ENCODE measurements at places on chromosomes 5 and 9. TPM values are rescaled to one million over a fixed set of nuclear protein-coding genes. Genes with fewer than 3 reads are reported as not detected.

Gene CARTPT
- not detected for total RNA-seq

- no peak for DNase-seq
Observed at GRCh38 chr5:158709279-158709678, 390.4 kb downstream of the EBF1 start.

GRCh38 chr5:29769474-29769873 is 1424.0 kb upstream of the CDH6 start:
- no peak for DNase-seq

DNA sequence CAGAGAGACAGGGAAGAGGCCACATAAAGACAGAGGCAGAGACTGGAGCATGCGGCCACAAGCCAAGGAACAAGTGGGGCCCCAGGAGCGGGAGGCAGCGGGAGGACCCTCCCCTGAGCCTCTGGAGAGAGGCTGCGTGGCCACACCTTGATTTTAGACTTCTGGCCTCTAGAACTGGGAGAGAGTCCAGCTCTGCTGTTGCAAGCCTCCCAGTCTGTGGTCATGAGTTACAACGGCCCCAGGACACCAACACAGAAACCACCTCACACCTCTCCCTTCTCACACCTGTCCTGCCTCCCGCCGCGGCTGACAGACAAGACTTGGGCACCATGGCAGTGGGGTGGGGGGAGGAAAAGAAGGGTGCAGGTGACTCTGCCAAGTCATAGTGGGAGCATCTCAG is 2.2 kb downstream of the INPP5E start:
- no peak for DNase-seq

Gene IFNE
- not detected for total RNA-seq

- DNase-seq = no peak
Observed at GRCh38 chr5:122112063-122112462, 17.3 kb upstream of the ZNF474 start.

GRCh38 chr9:37454238-37454637 is 11.0 kb downstream of the ZBTB5 start:
- no peak for DNase-seq

Gene SPAG8
- 0.21 TPM for total RNA-seq

Gene KIF27
- total RNA-seq = 2.7 TPM

DNA sequence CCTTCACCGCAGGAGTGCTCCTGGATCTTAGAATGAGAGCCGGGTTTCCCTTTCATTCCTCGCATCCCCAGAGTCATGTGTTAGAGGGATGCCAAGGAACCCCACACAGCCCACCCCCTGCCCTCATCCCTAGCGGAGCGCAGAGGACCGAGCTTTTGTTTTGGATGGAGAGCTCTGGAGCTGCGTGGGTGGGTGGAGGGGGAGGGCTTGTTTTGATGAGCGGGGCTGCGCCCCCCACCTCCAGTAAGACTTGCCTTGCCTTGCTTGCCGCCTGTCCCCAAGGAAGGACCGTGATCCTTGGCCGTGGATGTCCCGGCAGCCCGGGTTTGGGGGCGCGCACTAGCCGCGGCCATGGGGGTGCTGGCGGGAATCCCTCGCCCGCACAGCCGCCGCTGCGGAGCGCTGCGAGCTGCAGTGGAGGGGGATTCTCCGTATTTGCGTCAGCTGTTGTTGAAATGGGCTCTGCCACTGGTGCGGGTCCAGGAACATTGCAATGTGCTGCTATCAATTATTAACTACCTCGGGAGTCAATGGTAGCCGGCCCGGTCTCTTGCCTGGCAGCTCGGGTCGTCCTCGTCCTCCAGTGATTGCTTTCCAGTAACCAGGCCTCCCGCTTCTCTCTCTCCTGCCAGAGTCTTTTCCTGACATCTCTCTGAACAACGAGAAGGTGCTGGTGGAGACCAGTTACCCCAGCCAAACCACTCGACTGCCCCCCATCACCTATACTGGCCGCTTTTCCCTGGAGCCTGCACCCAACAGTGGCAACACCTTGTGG is 1.0 kb downstream of the EGR1 start:
- DNase-seq = peak; percentile 74

GRCh38 chr5:132704875-132705274 is 31.1 kb downstream of the IL4 start:
- no peak for DNase-seq

GRCh38 chr9:78552802-78553201 is 255.9 kb downstream of the PSAT1 start:
- no peak for DNase-seq

DNA sequence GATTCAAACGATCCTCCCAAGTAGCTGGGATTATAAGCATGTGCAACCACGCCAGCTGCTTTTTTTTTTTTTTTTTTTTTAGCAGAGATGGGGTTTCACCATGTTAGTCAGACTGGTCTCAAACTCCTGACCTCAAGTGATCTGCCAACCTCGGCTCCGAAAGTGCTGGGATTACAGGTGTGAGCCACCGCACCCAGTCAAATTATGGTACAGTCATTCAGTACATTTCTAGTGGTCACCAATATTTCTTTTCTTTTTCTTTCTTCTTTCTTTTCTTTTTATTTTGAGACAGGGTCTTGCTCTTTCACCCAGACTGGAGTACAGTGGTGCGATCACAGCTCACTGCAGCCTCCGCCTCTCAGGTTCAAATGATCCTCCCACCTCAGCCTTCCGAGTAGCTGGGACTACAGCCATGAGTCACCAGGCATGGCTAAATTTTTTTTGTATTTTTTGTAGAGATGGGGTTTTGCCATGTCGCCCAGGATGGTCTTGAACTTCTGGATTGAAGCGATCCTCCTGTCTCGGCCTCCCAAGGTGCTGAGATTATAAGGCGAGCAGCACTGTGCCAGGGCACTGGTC is 25.4 kb upstream of the DCP2 start:
- no peak for DNase-seq

Gene IQGAP2
- total RNA-seq = 37.3 TPM

GRCh38 chr5:133267601-133268000 is 215.8 kb downstream of the HSPA4 start:
- no peak for DNase-seq

- no peak for DNase-seq
Observed at GRCh38 chr9:68832861-68833518, 128.0 kb downstream of the PIP5K1B start.

Gene SYNPO
- not detected for total RNA-seq

- no peak for DNase-seq
Observed at GRCh38 chr9:121220996-121221663, 19.5 kb upstream of the RAB14 start.

- no peak for DNase-seq
Observed at GRCh38 chr5:177973066-177973635, 22.9 kb downstream of the PROP1 start.

GRCh38 chr9:72997387-72997995 is 44.6 kb upstream of the ALDH1A1 start:
- DNase-seq = no peak

Gene AQP3
- 3.2 TPM for total RNA-seq

- DNase-seq = no peak
Observed at GRCh38 chr9:132908635-132909034, 29.9 kb downstream of the SPACA9 start.

DNA sequence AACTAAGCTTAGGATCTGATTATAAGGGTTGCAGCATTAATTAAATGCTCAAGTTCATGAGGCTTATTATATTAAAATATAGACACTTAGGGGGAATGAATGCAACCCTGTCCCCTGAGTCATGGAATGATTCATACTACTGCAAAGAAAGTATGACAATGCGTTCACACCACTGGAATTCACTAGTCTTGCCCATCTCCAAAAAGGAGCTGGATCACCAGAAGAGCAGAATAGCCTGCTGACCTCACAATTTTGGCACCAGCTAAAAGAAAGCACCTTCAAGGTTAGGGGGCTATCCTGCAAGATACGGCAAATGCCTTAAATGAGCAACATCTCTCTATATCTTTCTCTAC is 32.0 kb upstream of the TMED7 start:
- DNase-seq = no peak

Gene TNFSF15
- total RNA-seq = 1.5 TPM

DNA sequence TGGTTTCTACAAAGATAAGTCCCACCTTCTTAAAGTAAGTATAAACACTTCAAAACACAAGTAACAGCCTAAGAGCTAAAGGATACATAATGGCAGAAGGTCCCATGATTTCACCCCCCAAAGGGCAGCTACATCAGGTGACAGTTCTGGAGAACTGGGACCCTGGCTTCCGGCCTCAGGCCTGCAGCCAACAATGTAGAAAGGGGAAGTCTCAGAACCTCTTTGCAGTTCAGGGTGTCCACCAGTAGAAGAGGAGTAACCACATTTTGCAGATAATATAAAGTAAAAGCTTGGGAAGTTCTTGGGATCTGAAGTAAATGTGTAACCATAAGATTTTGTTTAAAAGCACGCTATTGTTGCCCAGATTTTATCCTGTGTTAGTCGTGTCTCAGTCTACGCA is 267.4 kb upstream of the VLDLR start:
- no peak for DNase-seq

Gene SH3PXD2B
- total RNA-seq = 0.19 TPM

Gene EMB
- 56.3 TPM for total RNA-seq

DNA sequence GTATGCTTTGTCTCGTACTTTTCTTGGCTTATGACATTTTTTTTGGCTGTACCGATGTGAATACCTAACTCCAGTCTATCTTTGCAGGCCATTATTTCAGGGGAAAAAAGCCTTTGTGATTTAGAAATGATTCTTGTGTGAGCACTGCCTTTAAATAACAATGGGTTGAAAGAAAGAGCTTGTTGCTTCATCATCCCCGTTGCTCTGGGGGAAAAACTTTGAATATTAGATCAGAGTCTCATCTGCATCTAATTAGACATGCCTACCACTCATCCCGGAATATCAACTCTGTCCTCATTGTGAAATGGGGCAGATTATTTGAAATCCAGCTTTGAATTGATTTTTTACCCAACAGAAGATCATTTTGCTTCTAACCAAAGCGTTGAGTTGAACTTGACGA is 13.5 kb downstream of the CXCL14 start:
- no peak for DNase-seq

DNA sequence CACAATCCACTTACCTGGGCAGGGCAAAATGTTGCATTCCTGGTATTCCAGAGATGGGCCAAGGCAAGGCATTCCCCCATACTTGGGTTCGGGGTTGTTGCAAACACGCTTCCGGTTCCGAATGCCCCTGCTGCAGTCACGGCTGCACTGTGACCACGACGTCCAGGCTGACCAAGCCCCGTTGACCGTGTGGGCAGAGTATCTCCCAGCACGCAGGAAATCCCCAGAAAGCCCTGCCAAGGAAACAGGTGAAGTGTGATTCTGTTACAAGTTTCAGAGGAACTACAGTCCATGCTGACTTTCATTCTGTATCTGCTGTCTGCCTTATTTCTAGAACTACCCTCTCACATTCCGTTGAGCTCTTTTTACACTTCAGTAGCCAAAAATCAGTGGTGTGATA is 483.0 kb downstream of the SEMA5A start:
- no peak for DNase-seq

DNA sequence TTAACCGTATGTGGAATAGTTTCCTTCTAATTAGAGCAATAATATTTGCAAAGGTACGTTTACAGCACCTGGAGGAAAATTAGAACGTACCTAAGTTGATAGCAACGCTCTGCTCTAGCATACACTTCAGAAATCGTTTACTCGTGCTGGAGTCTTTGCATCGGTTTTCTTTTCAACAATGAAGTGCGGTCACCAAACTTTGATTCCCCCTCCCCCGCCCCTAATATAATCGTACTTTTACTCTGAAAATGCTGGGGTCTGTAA is 506 bp downstream of the ADAMTS19 start:
- DNase-seq = no peak

DNA sequence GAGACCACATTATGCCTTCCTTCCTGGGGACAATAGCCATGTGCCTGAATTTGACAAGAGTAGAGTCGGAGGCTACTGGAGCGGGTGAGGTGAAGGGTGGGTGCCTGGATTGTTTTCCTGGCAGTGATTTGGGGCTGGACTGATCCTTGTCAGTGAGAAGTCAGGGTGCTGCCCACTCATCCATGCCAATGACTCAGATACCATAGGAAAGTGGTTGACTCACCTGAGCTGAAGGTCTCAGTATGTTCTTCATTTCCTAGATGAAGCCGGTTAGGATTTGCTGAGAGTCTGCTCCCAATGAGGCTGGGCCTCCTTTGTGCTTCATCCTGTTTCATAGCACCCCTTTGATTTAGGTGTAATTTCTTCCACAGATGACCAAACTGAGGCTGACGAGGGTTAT is 366.0 kb downstream of the KDM4C start:
- no peak for DNase-seq

Gene DENND4C
- total RNA-seq = 13.6 TPM

GRCh38 chr5:11335881-11336760 is 568.1 kb downstream of the CTNND2 start:
- DNase-seq = no peak

- no peak for DNase-seq
Observed at GRCh38 chr5:143495821-143496275, 92.4 kb upstream of the NR3C1 start.

DNA sequence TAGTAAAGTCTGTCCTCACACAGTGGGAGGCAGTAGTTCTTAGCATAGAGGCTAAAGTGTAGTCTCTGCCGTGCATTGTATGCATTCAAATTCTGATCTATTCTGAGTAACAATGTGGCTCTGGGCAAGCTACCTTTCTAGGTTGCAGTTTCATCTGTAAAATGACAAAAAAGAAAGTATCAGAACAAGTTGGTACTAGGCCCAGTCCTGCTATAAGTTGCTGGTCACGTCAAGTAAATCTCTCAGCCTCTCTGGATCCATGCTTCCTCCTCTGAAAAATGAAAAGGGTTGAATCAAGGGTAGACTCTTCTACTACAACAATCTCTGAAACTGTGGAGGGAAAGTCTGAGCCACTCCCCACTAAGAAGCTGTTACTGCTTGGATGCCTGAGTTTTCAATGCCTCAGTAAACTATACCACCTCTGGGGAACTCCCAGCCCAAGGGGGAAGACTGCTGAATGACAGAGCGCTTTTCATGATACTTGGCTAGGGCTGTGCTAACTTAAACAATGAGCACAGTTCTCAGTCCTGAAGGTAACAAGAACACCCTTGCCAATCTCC is 34.5 kb upstream of the SPARC start:
- DNase-seq = peak; percentile 60

DNA sequence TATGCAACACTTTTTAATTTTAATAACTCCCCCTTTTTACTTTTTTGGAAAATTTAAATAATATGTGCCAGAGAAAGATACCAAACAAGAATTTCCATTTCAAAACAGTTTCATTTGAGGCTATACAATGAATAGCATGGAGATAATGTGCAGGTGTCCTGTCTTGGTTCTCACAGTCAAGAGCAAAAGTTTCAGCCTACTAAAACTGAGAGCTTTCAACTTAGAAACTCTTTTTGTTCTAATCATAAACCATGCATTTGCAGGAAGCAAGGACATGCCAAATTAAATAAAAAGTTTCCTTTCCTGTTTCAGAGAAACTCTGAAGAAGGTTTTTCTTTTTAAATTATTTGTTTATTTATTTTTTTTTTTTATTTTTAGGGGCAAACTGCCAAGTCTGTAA is 1165.6 kb upstream of the SEMA6A start:
- no peak for DNase-seq

Gene ADCY2
- total RNA-seq = not detected

Gene TLR4
- total RNA-seq = not detected
